ENCODE measurements at places on chromosomes 7 and 10. TPM values are rescaled to one million over a fixed set of nuclear protein-coding genes. Genes with fewer than 3 reads are reported as not detected.

Gene ODAD2
- total RNA-seq, result 2.1 TPM

Gene FMC1
- total RNA-seq, result 27.3 TPM

Gene CARD11
- total RNA-seq, result 2.1 TPM

Gene CCDC136
- total RNA-seq, result 5.4 TPM

Gene HGF
- 86.6 TPM for total RNA-seq

Gene OLAH
- total RNA-seq, result 0.52 TPM

Gene NUTM2A
- 0.94 TPM for total RNA-seq

Gene AP4M1
- 15.9 TPM for total RNA-seq

Gene GCK
- 0.50 TPM for total RNA-seq

Gene FAM25C
- not detected for total RNA-seq

Gene TRPV6
- total RNA-seq, result not detected

Gene AKR1C8
- not detected for total RNA-seq

Gene TMEM178B
- 1.5 TPM for total RNA-seq

Gene ADRB1
- 0.26 TPM for total RNA-seq

Gene CPA2
- 2.3 TPM for total RNA-seq
